ENCODE measurements at places on chromosomes 1 and 21.

DNA sequence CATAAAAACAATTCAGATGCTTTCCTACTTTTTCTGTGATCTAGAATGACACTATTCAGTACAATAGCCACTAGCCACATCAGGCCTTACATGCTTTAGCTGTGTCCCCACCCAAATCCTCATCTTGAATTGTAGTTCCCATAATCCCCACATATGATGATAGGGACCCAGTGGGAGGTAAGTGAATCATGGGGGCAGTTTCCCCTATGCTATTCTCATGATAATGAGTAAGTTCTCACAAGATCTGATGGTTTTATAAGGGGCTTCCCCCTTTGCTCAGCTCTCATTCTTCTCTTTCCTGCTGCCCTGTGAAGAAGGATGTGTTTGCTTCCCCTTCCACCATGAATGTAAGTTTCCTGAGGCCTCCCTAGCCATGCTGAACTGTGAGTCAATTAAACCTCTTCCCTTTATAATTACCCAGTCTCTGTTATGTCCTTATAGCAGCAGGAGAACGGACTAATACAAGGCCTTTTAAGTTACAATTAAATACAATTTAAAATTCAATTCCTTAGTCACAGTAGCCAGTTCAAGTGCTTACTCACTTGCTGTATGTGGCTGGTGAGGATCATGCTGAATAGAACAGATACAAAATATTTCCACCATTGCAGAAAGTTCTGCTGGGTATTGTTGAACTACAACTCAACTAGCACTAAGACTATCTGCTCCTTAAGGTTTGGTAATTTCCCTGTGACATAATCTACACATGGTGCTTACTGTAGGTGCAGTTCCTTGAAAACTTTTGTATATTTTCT, 106.7 kb downstream of the SCMH1 start:
- no peak for DNase-seq

- no peak for DNase-seq
Observed at GRCh38 chr1:15406614-15407559, 2.8 kb upstream of the EFHD2 start.

GRCh38 chr1:228968891-228969606, 233.8 kb downstream of the RHOU start:
- DNase-seq, result peak; percentile 85

GRCh38 chr21:31937303-31937702, 64.5 kb downstream of the HUNK start:
- DNase-seq, result no peak

DNA sequence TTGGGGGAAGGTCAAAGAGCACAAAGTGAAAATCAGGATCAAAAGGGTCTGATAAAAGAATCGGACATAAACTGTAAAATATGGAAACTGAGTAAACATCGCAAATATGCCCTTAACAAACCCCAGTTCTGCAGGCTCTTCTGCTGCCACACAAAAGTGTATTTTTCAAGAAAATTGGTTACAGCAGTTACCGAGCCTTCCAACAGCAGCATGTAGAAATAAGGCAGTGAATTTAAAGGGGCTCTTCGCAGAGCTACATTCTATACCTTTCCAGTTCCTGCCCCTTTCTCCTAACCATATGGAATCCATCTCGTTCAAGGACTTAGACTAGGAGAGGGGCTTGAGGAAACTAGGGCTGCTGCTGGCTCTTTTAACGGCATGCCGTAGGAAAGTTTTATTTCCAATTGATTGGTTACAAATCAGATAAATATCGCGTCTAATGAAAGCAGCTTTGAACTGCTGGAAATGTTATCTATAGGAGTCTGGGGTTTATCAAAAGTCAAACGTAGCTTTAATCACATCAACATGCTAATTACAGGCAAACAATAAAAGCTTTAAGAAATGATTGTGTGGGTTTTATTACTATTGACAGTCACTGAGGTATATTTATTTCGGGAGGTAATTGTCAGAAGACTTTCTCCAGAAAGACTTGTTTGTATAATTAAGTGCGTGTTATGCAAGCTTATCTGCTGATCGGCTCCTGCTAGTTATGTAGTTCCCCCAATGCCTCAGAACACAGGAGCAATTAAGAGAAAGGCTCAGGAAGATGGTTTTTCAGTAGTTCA, 59.1 kb downstream of the GORAB start:
- DNase-seq, result no peak

- no peak for DNase-seq
Observed at GRCh38 chr1:229001467-229002011, 266.3 kb downstream of the RHOU start.

DNA sequence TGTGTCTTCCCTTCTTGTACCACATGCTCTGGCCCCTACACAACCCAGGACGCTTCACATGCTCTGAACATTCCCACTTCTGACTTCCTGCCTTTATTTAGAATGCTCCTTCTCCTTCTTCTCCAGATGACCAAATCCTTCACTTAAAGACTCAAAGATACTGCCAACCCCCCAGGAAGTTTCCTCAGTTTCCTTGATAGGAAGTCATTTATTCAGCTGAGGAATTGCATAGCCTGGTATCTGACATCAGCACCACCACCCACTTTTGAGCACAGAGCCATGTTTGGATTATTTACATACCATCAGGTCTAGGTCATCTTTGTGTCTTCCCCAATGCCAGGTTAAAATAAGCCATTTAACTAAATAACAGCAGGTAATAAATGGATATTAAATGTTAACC, 42.4 kb downstream of the GFI1 start:
- DNase-seq, result no peak

GRCh38 chr1:157400766-157401165, 151.5 kb downstream of the FCRL5 start:
- no peak for DNase-seq

GRCh38 chr21:45366931-45367401, 38.0 kb upstream of the COL18A1 start:
- DNase-seq, result no peak

- DNase-seq, result no peak
Observed at GRCh38 chr1:53450225-53450624, 9.0 kb upstream of the DMRTB1 start.

DNA sequence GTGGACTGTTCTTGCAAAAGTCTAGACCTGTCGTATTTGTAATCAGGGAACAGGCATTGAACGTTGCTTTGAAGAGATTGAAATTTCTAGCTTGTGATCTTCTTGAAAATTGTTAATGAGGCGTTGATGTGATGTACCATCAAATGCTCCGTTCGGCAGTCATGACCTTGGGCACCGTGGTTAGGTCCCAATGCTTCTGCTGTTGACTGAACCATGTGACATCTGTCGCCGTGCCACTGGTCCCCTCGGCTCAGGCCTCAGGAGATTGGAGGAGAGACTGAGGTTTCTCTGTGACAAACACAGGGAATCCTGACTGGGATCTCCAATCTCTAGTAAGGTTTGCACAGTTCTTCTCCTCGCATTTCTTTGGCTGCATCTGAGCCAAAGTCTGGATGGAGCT, 18.1 kb upstream of the KCNAB2 start:
- DNase-seq, result no peak

DNA sequence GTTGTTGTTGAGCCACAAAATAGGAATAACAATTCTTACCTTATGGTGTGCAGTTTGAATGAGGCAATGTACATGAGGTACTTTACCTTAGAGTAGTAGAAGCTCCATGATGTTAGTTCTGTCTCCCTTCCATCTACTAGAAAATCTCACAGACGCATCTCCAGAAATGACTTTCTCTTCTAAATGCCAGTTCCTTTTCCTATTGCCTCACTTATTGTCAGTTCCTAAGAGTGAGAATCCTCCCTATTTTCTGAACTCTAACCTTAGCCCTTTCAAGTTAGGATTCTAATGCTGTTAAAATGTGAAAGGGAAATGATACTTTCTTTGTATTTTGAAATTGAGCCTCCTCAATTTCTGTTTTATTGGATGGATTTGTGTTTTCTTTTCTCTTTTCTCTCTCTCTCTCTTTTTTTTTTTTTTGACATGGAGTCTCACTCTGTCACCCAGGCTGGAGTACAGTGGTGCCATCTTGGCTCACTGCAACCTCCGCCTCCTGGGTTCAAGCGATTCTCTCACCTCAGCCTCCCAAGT, 18.6 kb upstream of the MAPKAPK2 start:
- no peak for DNase-seq

GRCh38 chr1:2271211-2271721, 43.1 kb downstream of the SKI start:
- DNase-seq, result peak; percentile 89

- no peak for DNase-seq
Observed at GRCh38 chr21:33578959-33579542, 9.4 kb downstream of the DONSON start.

DNA sequence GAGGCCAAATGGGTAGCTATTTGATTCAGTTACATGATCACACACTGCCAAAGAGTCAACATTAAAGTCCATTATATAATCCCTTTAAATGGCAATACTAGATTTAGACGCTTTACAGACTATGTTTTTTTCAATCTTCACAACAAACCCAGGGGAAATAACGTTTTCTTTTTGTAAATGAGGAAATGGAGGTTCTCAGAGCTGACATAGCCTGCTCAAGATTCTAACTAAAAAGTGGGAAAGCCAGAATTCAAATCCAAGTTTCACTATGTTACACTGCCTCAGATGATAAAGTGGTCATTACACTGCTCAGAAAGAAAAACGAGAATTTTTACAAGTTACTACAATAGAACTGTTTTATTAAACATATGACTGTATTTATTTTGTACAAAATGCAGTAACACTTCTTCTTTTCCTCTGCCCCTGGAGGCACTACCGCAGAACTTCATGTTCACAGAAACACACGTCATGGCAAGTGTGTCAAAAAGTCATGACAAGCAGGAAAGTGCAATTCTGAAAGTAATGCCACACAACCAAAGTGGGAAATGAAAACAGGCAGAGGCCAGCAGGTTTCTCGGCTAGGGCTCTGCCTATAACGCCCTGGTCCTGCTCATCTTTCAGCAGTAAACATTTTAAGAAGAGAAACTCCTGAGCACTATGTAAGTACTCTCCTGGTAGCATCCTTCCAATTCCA, 19.0 kb downstream of the THEMIS2 start:
- no peak for DNase-seq

- no peak for DNase-seq
Observed at GRCh38 chr1:29711582-29712283, 475.4 kb downstream of the PTPRU start.

DNA sequence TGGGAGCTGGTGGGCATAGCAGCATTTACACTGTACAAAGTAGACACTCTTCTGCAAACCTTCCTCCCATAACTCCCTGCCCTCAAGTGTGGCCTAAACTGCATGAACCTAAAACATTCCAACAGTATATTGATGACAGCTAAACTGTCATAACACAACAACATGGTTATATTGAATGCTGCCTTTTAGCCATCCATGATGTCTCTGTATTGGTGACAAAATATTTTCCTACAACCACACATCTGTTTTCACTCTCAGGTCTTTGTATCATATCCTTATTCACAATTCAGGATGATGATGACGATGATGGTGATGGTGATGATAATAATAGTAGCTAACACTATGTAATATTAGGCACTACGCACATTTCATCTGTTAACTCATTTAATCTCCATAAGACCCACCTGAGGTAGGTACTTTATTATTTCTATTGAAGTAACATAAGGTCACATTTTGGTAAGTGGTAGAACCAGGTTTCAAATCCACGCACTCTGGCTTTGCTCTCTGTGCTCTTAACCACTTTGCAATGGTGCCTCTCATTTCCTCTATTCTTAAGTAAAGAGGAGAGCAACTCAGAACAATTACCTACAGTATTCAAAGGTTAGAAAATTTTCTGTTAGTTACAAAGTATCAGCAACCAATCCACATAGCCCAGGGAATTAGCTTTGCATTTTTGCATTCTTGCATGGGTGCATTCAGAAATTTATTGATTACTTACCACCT, 185.1 kb upstream of the LMO4 start:
- DNase-seq, result no peak

DNA sequence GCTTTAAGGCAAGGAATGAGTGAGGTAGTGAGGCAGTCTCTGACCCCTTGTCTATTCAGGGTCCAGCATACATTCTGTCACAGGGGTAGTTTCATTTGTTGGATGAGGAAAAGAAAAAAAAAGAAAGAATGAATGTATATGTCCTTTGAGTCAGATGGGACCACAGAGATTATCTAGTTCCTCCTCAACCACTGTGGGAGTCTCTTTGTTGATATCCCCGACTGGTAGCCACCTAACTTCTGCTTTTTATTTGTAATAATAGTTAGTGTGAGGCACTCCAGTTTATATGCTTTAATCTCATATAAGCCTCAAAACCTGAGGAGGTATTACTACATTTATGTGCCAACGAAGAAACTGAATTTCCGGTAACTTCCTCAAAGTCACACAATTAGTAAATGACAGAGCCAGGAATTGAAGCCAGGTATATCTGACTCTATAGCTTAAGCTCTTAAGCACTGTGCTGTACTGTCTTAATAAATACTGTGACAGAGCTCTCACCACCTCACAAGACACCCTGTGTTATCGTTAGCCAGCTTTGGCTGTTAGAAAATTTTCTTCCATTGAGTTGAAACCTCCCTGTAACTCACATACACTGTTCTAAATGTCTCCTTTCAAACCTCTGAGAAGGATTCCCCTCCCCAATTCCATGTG, 82.2 kb downstream of the MDM4 start:
- DNase-seq, result no peak

DNA sequence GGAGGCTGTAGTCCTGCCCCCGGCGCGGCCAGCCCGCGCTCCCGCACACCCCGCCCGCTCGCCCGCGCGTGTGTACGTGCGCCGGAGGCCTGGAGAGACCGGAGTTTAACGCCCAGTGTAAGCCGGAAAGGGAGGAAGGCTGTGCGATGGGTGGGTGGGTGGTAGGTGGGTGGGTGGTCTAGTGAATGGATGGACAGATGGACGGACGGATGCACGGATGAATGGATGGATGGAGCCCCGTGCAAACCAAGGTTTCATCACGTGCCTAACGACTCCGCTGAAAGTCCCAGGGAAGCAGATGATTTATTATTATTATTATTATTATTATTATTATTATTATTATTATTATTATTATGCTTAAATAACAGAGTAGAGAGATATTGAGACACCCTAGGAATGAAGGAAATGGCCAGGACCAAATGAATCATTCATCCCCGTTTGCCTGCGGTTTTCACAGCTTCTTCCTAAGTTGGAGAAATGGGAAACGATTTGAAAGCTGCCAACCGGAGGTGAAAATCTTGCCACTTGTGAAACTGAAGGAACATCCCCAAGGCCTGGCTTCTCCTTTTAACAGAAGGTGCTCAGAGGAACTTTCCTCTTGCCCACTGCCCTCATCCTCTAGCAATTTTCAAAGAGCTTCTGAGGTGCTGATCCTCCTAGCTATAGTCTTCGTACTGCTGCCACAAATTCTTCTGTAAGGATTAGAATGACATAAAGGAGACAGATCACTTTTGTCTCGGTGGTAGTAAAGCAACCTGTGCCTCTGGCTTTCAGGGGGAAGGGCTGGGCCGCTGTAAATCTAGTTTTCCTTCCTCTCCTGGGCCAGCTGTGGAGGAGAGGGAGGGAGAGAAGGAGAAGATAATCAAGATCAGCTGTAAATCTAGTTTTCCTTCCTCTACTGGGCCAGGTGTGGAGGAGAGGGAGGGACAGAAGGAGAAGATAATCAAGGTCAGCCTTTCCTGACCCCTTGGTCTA, 648 bp upstream of the RGS7 start:
- no peak for DNase-seq

- no peak for DNase-seq
Observed at GRCh38 chr1:235739631-235740030, 90.0 kb upstream of the GNG4 start.

Data from neuronal stem cell (in vitro differentiated cells).